ENCODE measurements at places on chromosomes 1 and 21.
A peak's percentile ranks its signal among the peaks of the same experiment; 100 is the strongest.

GRCh38 chr1:187281085-187281484 lies 452.3 kb downstream of the PLA2G4A start:
- no peak for DNase-seq

DNA sequence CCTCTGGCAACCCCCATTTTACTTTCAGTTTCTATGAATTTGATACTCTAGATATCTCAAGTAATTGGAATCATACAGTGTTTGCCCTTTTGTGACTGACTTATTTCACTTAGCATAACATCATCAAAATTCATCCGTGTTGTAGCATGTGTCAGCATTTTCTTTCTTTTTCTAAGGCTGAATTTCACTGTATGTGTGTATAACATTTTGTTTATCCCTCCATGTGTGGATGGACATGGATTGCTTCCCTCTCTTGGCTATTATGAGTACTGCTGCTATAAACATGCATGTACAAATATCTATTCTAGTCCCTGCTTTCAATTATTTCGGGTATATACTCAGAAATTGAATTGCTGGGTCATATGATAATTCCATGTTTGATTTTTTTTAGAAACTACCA lies 97.3 kb downstream of the MAP3K21 start:
- DNase-seq = peak; percentile 15

DNA sequence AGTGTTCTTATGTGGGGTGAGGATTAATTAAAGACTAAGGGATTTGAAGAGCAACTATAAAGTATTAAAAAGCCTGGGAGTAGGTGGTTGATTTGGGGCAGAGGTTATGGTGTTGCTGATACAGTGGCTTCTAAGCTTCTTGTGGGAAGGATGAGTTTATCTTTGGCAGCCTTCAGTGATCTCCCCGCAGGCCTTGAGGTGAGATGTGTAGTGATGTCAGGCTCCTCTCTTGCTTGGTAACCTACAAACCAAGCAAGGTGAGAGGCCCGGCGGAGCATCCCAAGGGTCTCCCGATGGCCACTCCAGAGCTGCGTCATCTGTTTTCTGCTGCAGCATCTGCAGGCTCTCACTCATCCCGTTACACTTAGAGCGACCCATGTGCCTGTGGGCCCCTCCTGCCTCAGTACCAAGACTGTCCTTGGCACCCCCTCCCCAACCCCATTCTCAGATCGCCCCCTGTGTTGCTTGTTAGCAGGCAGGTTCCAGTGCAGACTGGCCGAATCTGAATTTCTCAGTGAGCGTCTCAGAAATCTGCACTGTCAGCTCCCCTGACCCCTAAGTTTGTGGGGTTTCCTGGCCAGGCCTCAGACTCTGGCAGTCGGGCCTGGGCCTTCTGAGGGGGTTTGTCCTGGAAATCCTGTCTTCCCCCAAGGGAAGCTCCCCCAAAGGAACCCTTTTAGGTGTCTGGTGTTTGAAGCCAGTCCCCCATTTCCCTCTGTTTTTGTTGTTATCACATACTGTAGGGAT lies 77.9 kb downstream of the GALNT2 start:
- no peak for DNase-seq

DNA sequence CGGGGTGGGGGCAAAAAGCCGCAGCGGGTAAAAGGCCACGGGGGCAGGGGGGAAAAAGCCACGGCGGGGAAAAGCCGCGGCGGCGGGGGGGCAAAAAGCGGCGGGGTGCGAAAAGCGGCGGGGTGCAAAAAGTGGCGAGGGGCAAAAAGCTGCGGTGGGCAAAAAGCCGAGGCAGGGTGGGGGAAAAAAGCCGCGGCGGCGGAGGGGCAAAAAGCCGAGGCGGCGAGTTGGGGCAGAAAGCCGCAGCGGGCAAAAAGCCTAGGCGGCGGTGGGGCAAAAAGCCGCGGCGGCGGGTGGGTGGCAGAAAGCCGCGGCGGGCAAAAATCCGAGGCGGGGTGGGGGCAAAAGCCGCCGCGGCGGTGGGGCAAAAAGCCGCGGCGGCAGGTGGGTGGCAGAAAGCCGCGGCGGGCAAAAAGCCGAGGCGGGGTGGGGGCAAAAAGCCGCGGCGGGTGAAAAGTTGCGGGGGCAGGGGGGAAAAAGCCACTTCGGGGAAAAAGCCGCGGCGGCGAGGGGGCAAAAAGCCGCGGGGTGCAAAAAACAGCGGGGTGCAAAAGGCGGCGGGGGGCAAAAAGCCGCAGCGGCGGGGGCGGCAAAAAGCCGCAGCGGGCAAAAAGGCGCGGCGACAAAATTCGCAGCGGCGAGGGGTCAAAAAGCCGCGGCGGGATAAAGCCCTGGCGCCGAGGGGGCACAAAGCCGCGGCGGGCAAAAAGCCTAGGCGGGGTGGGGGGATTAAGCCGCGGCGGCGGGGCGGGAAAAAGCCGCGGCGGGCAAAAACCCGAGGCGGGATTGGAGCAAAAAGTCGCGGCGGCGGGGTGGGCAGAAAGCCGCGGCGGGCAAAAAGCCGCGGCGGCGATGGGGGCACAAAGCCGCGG lies 3901.2 kb downstream of the SRGAP2C start:
- no peak for DNase-seq

- DNase-seq = peak; percentile 54
Observed at GRCh38 chr21:29499734-29500343, 201.1 kb downstream of the BACH1 start.

DNA sequence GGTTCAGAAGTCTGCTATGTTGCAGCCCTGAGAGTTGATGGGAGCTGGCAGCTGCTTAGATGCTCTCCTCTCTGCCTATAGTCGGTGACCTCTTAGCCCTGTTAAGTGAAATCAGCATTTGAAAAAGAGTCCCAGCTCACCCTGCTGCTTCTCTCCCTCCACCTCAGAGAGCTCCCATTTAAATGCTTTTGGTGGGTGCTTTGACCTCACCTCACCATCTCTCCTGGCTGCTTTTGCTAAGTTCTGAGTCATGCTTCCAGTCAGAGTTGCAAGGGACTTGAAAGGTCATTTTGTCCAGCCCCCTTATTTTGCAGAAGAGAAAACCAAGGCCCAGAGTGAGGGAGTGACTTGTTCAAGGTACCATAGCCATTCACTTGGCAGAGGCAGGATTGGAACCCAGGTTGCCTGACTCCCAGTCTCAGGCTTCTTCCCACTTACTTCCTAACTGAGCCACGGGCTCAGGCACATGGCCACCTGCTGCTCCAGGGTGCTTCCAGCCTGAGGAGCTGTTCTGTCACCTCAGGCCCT lies 3.3 kb downstream of the MAPKAPK2 start:
- peak; percentile 65 for DNase-seq

- peak; percentile 22 for DNase-seq
Observed at GRCh38 chr21:42652527-42653230, 742 bp upstream of the PDE9A start.

- no peak for DNase-seq
Observed at GRCh38 chr1:13794231-13795187, 94.5 kb downstream of the PRDM2 start.

GRCh38 chr1:160542303-160542945 lies 19.4 kb upstream of the SLAMF6 start:
- DNase-seq = peak; percentile 10

DNA sequence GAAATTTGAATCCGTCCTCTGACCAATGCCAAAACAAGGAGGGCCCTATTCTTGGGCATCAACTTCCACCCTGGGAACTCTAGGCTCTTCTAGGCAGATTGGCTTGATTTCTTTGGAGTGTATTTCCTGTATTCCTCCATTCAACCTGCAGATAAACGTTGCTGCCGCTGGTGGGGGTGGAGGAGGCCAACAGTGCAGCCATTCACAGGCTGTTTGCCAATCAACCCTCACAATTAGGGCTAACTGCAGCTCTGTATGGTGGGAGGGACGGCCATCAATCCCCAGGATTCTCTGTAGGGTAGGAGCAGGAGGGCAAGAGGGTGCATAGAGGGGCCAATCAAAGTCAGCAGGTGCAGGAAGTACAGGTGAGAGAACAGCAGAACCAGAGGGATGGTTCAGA lies 273.1 kb upstream of the PROX1 start:
- DNase-seq = no peak

DNA sequence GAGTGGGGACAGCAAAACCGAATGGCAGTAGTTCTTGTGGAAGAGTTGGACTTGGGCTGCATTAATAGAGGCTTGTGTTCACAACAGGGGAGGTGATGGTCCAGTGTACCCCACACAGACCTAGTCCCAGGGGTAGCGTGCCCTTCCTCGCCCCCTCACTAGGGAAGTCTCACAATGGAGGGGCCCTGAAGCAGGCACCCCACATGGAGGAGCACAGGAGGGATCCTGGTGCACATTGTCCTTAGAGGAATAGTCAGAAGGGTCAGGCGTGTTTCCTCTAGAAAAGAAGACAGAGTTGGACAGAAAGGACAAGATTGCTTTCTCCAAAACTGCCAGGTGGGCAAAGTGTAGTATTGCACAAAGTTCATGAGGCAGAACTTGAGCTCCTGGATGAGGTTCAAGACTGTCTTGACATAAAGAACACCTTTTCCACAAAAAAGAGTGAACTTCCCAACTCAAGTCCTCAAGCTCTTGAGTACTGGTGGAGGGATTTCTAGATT lies 23.3 kb downstream of the ETNK2 start:
- no peak for DNase-seq

All from iris pigment epithelial cell (primary cell).